ENCODE measurements at places on chromosomes 4 and X.

GRCh38 chrX:76477353-76477752 is 49.8 kb downstream of the MAGEE1 start:
- H3K4me3 ChIP-seq = no peak overlapping the region
- H3K27me3 ChIP-seq = no peaks in the 10 kb centered on the region
- no peak for DNase-seq
- H3K27ac ChIP-seq = no peak overlapping the region

DNA sequence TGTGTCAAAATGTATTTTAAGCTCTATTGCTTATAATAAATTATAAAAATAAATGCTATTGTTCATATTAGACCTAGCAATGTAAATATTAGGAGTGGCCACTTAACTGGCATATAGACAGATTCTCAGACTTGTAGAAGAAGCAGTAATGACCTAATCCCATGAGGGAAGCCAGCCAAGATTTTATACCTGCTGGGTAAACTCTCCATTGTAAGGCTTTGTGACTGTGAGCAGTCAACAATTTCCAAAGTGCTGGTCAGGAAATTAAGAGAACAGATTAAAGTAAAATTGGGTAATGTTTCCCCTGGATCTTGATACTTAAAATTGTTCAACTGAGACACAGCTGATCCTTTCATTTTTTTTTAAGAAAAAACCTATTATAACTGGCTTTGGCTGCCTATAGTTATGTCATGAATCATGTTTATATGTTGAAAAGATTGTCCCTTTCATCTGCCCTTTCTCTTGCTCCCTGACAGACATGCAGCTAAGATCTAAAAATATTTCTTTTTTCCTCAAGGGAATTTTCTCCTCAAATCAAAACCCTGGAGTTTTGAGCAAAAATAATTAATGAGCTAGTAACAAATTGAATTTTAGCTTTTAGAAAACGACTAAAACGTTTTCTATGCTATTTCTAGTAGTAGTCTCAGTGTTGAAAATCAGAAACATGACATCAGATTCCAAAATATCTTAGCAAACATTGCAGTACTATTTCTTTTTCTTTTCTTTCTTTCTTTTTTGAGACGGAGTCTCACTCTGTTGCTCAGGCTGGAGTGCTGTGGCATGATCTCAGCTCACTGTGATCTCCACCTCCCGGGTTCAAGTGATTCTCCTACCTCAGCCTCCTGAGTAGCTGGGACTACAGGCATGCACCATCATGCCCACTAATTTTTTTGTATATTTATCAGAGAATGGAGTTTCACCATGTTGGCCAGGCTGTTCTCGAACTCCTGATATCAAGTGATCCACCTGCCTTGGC is 77.9 kb downstream of the ADGRL3 start:
- no peaks in the 10 kb centered on the region for H3K27me3 ChIP-seq
- no peak overlapping the region for H3K4me3 ChIP-seq
- H3K27ac ChIP-seq = no peak overlapping the region
- no peak for DNase-seq
- no peaks in the 10 kb centered on the region for H3K36me3 ChIP-seq

- no peak overlapping the region for H3K4me3 ChIP-seq
- H3K4me1 ChIP-seq = no peaks in the 10 kb centered on the region
- no peaks in the 10 kb centered on the region for H3K27me3 ChIP-seq
- DNase-seq = no peak
Measured at GRCh38 chr4:134024251-134024650, 177.3 kb downstream of the PABPC4L start.

DNA sequence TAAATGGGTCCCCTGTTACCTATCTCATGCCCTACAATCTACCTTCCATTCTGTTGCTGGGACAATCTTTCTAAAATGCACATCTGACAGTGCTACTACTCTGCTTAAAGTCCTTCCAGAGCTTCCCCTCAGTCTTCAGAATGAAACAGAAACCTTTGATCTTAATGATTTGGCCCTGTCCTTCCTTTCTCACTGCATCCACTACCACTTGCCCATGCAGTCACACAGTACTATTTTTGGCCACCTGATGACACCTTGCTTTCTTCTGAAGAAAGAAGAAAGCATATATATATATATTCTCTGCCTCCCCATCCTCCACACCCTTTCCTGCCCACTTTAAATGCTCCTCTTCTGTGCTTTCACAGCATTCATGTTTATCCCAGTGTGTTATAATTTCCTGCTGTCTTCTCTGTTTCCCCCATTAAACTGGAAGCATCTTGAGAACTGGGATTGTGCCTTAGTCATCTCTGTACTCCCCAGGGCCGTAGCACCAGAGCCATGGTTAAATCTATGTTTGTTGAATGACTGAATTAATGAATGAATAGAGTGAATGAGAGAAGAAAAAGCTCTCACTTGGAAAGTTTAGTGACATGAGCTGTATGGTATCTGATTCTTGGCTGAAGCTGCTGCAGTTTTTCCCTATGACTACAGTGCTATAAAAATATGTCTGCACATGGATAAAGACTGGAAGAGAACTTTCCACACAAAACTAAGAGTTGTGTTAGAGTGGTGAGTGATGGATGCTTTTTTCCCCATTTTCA is 56.2 kb downstream of the RTL9 start:
- H3K27ac ChIP-seq = no peak overlapping the region
- DNase-seq = peak; percentile 15
- H3K27me3 ChIP-seq = no peaks in the 10 kb centered on the region

DNA sequence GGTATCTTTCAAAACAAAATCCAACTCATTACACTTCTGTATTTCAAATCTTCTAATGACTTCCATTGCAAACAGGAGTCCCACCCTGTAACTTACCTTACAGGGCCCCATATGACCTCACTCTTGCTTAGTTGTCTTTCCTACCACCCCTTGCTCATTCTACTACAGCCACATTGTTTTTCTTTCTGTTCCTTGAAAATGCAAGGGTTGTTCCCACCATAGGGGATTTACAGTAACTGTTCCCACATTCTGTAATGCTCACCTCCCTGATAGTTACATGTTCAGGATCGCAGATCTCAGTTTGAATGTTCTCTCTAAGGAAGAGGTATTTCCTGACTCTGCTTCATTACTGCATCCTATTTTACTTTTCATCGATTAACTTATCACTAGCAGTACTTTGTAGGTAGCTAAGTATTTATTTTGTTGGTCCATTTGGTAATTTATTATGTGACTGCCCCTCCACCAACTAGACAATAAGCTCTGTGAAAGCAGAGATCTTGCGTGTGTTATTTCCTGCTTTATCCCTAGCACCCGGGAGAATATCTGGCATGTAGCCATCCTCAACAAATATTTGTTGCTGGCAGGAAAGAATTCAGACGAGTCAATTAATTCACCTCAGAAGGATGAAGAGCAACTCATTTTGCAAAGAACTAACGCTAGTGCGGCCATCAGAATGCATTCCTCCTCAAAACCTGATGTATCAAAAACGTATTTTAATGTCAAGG is 21.4 kb downstream of the MAOB start:
- DNase-seq = no peak
- H3K4me1 ChIP-seq = no peaks in the 10 kb centered on the region
- H3K27ac ChIP-seq = no peak overlapping the region
- H3K36me3 ChIP-seq = no peaks in the 10 kb centered on the region
- no peak overlapping the region for H3K4me3 ChIP-seq

DNA sequence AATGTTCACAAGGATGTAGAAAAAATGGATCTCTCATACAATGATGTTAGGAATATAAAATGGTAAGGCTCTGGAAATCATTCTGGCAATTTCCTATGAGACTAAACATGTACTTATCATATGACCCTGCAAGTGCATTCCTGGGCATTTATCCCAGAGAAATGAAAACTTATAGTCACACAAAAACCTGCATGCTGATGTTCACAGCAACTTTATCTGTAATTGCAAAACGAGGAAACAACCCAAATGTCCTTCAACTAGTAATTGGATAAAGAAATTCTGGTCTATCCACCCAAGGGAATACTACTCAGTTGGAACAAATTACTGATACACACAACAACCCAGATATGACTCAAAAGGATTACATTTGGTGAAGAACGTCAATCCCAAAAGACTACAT is 14.5 kb downstream of the ZCCHC18 start:
- no peaks in the 10 kb centered on the region for H3K4me1 ChIP-seq
- H3K27me3 ChIP-seq = no peaks in the 10 kb centered on the region
- H3K36me3 ChIP-seq = no peaks in the 10 kb centered on the region
- no peak overlapping the region for H3K27ac ChIP-seq
- H3K4me3 ChIP-seq = no peak overlapping the region

GRCh38 chr4:169278624-169279023 is 7.9 kb upstream of the SH3RF1 start:
- no peak for DNase-seq
- H3K4me3 ChIP-seq = no peak overlapping the region
- H3K4me1 ChIP-seq = no peaks in the 10 kb centered on the region
- H3K36me3 ChIP-seq = no peaks in the 10 kb centered on the region
- H3K27me3 ChIP-seq = no peaks in the 10 kb centered on the region

GRCh38 chr4:95539106-95539505 is 9.7 kb downstream of the UNC5C start:
- no peak overlapping the region for H3K27ac ChIP-seq
- no peak overlapping the region for H3K4me3 ChIP-seq
- no peaks in the 10 kb centered on the region for H3K27me3 ChIP-seq
- no peaks in the 10 kb centered on the region for H3K36me3 ChIP-seq
- no peaks in the 10 kb centered on the region for H3K4me1 ChIP-seq

DNA sequence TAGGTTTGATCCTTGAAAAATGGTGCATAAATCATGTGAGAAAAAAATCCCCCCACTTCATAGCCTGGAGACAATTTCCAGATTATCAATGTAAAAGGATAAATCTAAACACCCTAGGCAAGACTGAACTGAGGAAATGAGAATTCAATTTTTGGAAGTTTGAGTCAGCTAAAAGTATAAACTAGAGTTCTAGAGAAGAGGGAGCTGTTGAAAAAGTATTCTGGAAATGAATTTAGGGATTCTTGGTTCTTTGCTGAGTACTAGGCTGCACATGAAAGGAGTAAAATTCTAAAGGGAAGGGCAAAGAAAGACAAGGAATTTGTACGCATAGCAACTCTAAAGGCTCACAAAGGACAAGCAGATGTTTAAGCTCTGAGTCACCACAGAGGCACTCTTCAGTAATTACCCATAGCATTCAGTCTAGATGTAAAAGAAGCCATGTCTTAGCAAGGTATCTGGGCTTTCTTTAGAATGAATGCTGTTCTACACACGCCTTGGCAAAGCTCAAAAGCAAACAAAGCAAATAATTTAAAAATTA is 896.5 kb downstream of the PDHA2 start:
- H3K4me3 ChIP-seq = no peak overlapping the region
- DNase-seq = no peak
- no peaks in the 10 kb centered on the region for H3K4me1 ChIP-seq
- H3K27me3 ChIP-seq = no peaks in the 10 kb centered on the region
- H3K27ac ChIP-seq = no peak overlapping the region

DNA sequence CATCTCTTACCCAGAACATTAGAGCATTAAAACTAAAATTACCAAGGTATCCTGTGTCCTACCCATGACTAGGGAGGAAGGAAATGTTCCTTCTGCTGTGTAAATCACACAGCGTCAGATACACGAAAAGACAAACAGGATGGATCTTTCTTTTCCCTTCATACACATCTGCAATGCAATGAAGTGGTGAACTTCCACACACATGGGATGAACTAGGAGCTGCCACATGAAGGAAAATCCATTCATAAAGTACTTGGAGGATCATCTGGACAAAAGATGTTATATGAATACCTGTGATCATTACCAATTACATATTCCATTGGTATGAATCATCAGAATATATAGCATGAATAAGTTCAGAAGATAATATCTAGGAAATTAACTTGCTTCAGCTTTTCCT is 46.2 kb downstream of the LDB2 start:
- DNase-seq = no peak
- H3K4me3 ChIP-seq = no peak overlapping the region
- no peaks in the 10 kb centered on the region for H3K36me3 ChIP-seq
- no peaks in the 10 kb centered on the region for H3K27me3 ChIP-seq
- no peak overlapping the region for H3K27ac ChIP-seq

DNA sequence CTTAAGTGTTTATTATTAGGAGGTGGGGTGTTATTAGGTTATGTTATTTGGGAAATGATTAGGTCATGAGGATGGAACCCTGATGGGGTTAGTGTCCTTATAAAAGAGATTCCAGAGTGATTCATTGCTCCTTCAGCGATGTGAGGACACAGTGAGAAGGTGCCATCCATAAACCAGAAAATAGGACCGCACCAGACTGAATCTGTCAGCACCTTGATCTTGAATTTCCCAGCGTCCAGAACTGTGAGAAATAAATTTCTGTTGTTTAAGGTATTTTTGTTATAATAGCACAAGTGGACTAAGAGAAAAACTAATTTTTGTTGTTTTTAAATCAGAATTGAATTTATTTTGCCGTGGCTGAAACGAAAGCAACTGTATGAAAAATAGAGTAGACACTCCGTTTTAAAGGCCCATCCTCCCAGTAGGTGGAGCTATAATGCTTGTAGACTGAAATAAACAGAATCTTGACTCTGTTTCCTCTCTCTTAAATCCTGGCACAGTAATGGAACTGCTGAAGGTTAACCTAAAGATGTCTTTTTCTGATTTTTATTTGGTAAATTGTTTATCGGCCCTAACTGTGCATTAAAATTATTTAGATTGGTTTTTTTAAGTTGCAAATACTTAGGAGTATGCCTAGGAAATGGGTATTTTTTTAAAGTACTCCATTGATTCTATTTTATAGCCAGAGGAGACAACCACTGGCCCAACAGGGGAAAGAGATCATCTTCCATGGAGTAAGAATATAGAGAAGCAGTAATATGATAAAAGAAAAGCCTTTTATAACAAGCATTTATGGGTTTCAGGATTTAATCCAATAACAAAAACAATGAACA is 133.2 kb upstream of the ADAMTS3 start:
- H3K27me3 ChIP-seq = no peaks in the 10 kb centered on the region
- H3K27ac ChIP-seq = no peak overlapping the region
- peak overlapping the region; percentile 22 for H3K4me3 ChIP-seq
- no peaks in the 10 kb centered on the region for H3K36me3 ChIP-seq

DNA sequence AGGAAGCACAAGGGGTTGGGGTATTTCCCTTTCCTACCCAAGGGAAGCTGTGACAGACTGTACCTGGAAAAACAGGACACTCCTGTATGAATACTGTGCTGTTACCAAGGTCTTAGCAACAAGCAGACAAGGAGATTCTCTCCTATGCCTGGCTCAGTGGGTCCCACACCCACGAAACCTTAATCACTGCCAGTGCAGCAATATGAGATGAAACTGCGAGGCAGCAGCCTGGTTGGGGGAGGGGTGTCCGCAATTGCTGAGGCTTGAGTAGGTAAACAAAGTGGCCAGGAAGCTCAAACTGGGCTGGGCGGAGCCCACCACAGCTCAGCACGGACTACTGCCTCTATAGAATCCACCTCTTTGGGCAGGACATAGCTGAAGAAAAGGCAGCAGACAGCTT is 197.7 kb downstream of the INPP4B start:
- no peak for DNase-seq
- H3K36me3 ChIP-seq = no peaks in the 10 kb centered on the region
- H3K27ac ChIP-seq = no peak overlapping the region
- H3K4me1 ChIP-seq = no peaks in the 10 kb centered on the region
- no peaks in the 10 kb centered on the region for H3K27me3 ChIP-seq

DNA sequence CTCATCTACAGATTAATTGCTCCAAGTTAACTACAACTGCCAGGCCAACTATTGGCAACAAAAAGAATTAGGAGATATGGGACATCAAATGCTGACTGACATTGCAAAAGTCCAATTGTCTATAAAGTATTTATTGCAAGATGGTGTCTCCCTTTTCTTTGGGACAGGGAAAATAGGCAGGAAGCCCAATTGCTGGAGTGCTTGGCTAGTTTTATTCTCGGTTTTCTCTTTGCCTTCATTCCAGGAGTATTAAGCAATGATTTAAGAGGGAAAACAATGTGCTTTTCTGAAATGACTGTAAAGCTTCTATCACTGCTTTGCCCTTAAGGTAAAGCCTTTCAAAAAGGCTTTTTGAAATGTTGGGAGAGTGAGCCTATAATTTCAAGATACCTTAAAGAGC is 62.8 kb upstream of the DIAPH2 start:
- no peak overlapping the region for H3K4me3 ChIP-seq
- DNase-seq = no peak
- no peaks in the 10 kb centered on the region for H3K36me3 ChIP-seq
- no peaks in the 10 kb centered on the region for H3K4me1 ChIP-seq
- H3K27me3 ChIP-seq = no peaks in the 10 kb centered on the region

All from GM12878 (cell line).